CD8-positive, alpha-beta memory T cell (primary cell): ENCODE measurements at places on chromosomes 4 and X. TPM values are rescaled to one million over a fixed set of nuclear protein-coding genes. Genes with fewer than 3 reads are reported as not detected.
A peak's percentile ranks its signal among the peaks of the same experiment; 100 is the strongest.

MTNR1A gene
- total RNA-seq, result not detected

GRCh38 chr4:1883583-1883982 is 12.4 kb downstream of the NSD2 start:
- no peak overlapping the region for H3K4me3 ChIP-seq
- H3K4me1 ChIP-seq, result no peaks in the 10 kb centered on the region
- peak overlapping the region; percentile 21 for H3K27ac ChIP-seq
- no peak for DNase-seq
- no peaks in the 10 kb centered on the region for H3K36me3 ChIP-seq

GRCh38 chr4:144399927-144400326 is 246.0 kb upstream of the HHIP start:
- DNase-seq, result no peak
- no peak overlapping the region for H3K27ac ChIP-seq
- no peaks in the 10 kb centered on the region for H3K27me3 ChIP-seq
- H3K4me3 ChIP-seq, result no peak overlapping the region
- H3K36me3 ChIP-seq, result no peaks in the 10 kb centered on the region

DNA sequence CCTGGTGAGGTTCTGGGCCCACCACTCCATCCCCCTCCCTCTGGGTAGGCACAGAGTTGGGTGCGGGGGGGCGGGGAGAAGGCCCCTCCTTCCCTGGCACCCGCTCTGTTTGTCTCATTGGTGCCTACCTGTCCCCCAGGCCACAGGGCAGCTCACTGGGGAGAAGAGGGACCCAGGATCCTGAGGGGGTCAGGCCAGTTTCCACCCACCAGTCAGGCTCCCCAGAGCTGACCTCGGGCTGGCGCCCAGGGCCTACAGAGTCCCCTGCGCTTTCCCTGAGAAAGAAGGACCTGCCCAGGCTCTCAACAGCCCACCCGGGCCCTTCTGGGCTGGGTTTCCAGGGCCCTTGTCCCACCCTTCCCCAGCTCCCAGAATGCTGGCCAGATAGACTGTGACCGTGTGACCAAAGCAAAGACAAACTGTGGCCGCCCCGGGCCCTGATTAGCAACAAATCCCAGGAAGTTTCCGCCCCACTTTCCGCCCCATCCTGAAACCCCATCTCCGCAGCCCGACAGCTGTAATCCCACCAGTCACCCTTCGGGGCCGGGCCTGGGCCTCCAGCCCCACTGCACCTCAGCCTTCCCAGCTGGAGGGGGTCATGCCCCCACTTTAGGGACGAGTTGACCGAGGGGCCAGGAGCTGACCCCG is 33.8 kb upstream of the FGFR3 start:
- DNase-seq, result no peak
- no peaks in the 10 kb centered on the region for H3K27me3 ChIP-seq
- H3K27ac ChIP-seq, result no peak overlapping the region
- H3K4me3 ChIP-seq, result no peak overlapping the region
- no peaks in the 10 kb centered on the region for H3K4me1 ChIP-seq

- no peak for DNase-seq
- no peak overlapping the region for H3K27ac ChIP-seq
- H3K27me3 ChIP-seq, result no peaks in the 10 kb centered on the region
- peaks cover 17% of the 10 kb centered on the region for H3K36me3 ChIP-seq
- H3K4me1 ChIP-seq, result peaks cover 11% of the 10 kb centered on the region
- no peak overlapping the region for H3K4me3 ChIP-seq
Observed at GRCh38 chr4:667545-667925, 6.5 kb downstream of the ATP5ME start.

- H3K4me1 ChIP-seq, result no peaks in the 10 kb centered on the region
- H3K27me3 ChIP-seq, result no peaks in the 10 kb centered on the region
- no peak for DNase-seq
Observed at GRCh38 chr4:96145601-96146000, 305.7 kb downstream of the PDHA2 start.
